Neural crest cell (in vitro differentiated cells): ENCODE measurements at places on chromosomes 2 and 18. TPM values are rescaled to one million over a fixed set of nuclear protein-coding genes. Genes with fewer than 3 reads are reported as not detected.

UBE2E3 gene
- total RNA-seq: 228 and 230 TPM in 2 replicates

- DNase-seq: no peak
Measured at GRCh38 chr2:158181171-158181570, 79.5 kb downstream of the UPP2 start.

DNA sequence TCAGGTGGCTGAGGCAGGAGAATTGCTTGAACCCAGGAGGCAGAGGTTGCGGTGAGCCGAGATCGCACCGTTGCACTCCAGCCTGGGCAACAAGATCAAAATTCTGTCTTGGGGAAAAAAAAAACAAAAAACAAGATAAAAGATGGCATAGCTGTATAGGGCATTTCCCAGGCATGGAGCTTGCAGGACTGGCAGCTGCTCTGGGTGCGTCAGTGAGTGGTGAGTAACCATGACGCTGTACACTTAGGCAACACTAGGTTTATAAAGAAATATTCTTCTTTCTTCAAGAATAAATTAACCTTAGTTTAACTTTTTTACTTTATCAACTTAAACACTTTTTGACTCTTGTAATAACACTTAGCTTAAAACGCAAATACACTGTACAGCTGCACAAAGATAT lies 15.4 kb downstream of the TGOLN2 start:
- no peak for DNase-seq

CRYGD gene
- total RNA-seq: not detected in 2 replicates

GRCh38 chr2:33529771-33530481 lies 53.5 kb downstream of the RASGRP3 start:
- DNase-seq: no peak

MAPK4 gene
- 9.1 and 9.3 TPM in 2 replicates for total RNA-seq

TFCP2L1 gene
- not detected in 2 replicates for total RNA-seq

DNA sequence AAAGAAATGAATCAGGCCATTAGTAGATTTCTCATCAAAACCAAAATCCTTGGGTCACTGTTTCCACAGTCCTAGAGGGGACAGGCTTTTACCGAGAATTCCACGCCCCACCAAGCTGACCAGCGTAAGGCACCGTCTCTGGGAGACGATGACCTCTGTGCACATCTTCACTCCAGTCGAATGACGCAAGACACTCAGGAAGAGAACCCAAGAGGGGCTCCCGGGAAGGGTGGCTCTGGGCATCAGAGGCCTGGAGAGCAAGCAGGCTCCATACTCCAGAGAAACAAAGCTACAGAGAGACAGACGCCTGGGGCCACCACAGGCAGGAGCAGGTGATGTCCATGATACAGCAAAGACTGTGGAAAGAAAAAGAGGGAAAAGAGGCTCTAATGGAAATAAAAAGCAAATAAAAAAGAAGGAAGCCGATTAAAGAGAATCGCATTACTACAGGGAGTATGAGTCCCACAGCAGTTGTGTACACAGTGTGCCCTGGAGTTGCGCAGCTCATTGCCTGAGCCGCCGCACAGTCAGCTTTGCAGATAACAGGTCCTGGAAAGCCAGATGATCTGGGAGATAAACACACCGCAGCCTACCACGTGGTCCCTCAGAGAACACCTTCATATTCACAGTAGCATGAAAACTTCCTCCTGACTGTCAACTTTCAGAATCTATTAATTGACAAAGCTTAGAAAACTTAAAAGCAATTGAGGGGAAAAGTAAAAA lies 572.7 kb upstream of the SALL3 start:
- DNase-seq: no peak

GRP gene
- total RNA-seq: not detected in 2 replicates

DNA sequence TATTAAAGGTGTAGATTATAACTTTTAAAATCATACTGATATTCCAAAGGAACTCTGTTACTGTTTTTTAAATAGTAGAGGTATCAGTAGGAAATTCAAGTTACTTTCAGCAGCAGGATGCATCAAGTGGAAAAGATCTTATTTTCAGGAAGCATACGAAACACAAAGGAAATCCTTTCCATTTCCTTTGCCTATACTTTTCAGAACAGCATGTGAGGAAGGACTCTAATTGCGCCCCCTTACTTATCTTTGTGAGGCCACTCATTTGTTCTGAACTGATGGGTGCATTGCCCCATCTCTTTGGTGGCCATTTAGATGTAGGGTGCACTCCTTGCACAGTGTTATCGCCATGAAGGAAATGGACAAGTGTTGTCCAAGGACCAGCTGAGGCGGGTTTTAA lies 145.3 kb downstream of the BABAM2 start:
- no peak for DNase-seq

GRCh38 chr2:234355021-234355720 lies 141.7 kb downstream of the ARL4C start:
- no peak for DNase-seq

BOLL gene
- total RNA-seq: not detected in 2 replicates

DNA sequence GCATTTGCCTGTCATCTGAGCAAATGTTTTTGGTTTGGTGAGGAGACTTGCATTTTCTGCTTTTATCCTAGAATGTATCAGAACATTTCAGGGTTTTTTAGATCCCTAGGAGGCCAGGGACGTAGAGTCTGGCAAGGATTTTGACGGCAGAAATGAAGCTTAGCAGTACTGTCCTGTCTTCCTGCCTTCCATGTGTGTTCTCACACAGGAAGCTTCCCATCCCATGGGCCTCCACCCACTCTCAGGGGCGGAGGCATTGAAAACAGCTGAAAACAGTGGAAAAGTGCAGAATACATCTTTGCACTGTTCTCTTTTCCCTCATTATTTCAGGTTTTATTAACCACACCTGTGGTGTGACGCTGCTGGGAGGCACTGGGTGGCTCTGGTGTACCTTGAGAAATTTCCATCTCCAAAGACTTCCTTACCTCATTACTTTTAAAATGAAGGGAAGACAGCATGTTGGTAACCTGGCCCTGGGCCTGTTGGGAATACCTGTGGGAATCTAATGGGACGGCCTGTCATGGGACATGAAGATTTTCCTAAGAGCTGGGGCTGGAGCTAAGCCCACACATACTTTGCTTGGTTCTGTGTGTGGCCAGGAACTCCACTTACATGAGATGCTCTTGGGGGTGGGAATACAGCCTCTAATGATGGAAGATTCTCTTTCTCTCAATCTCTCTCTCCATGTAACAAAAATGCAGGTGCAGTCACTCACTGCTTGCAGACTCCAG lies 20.5 kb downstream of the PCARE start:
- DNase-seq: no peak

KIF5C gene
- 63.3 and 66.7 TPM in 2 replicates for total RNA-seq

- DNase-seq: no peak
Measured at GRCh38 chr2:150060341-150060740, 427.1 kb downstream of the RND3 start.

DNA sequence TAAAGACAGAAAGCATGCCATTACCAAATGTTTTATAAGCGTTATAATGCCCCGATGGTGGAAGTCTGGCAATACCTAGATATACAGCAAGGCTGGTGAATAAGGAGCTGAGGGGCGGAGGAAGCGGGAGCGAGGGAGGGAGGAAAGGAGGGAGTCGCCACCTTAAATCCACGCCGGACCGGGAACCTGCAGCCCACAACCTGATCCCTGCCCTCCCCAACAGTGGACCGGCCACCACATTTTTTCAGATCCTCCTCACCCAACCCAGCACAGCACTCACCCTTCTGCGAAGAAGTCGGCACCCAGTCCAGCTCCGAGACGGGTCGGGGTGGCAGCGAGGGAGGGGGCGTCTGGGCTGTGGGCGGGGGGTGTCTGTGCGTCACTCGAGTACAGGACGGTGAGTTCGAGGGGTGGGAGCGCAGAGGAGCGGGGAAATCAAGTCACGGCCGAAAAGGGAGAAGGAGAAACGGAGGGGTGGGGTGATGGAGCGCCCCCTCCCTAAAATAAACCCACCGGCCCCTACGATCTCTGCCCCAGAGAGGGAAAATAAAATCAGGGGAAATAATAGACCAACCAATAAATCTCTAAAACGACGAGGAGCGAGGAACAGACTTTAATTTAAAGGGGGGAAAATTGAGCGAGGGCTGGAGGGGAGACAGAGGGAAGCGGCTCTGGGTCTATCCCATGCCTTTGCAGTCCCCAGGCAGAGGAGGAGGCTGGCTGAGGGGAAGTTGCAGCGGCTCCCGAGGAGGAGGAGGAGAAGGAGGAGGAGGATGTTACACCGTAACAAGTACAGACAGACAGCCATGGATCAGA lies 96.5 kb upstream of the SERTAD2 start:
- DNase-seq: peak; percentile 20

- DNase-seq: no peak
Measured at GRCh38 chr18:67386032-67386431, 130.5 kb downstream of the DSEL start.

- DNase-seq: no peak
Measured at GRCh38 chr18:41416044-41416443, 539.0 kb upstream of the PIK3C3 start.

DNA sequence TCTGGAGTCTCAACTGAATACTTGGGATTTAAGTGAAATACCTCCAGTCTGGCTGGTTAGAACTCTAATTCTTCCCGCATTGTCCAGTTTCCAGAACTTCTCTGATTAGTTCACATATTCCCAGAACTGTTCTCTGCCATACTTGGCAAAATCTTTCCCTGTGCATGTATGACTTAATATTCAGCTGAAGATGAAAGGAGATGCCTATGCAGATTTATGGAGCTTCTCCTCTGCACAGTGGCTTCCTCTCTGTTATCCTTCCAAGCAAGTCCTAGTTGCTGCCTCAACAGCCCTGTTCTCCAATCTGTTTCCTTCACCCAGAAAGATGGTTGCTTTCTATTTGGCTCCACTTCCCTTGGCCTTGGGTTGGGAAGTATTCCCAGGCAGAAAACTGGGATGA lies 155.4 kb upstream of the GATA6 start:
- DNase-seq: no peak
